ENCODE measurements at places on chromosomes 7 and 10.
A peak's percentile ranks its signal among the peaks of the same experiment; 100 is the strongest.

DNA sequence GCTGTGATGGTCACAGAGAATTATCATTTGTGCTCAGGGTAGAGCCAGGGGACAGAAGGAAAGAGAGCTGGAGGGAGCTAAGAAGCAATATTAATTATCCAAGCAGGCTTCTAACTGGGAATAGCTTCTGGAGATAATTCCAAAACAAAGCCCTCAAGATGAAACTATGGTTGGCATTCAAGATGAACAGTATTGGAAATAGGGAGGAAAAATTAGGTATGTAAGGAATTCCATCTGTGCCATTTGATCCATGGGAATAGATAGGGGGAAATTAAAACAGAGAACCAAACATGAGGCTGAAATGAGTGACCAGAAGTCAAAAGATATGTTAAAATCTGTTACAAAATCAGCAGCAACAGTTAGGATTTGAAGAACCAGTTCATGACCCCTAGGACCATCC lies 75.3 kb downstream of the NDUFB2 start:
- no peak for DNase-seq

- no peak for DNase-seq
Measured at GRCh38 chr10:89074120-89074519, 83.5 kb downstream of the FAS start.

- no peak for DNase-seq
Measured at GRCh38 chr10:122974543-122975064, 5.6 kb upstream of the PSTK start.

DNA sequence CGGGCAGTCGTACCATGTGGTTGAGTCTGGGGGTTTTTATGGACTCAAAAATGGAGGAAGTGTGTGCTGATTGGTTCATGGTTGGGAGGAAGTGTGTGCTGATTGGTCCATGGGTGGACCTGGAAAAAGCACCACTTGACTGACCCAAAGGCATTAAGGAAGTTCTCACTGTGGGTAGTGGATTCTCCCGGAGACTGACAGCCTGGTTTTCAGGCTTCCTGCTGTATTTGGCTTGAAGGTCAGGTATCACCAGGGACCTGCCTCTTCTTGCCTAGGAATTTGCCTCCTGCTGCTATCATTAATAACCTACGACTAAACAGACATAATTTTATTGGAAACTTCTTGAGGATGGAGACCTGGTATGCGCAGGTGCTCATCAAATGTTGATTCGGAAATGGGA lies 268.8 kb upstream of the LRGUK start:
- no peak for DNase-seq

DNA sequence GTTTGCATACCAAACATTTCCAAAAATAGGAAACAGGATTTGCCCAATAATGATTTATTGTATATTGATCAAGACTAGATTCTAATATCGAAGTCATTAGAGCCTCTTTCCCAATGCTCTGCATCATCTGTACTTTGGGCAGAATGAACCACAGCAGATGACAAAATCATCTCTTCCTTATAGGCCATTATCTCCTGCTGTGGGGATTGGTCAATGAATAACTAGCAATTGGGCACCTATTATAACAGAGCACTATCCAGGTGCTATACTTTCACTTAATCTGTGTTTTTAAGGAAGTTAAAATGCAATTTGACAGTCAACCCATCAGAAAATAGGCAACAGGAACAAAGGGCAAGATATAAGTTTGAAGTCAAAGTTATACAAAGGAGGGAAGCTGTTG lies 290.3 kb downstream of the AHR start:
- DNase-seq = no peak

- no peak for DNase-seq
Measured at GRCh38 chr10:119112056-119112455, 8.1 kb downstream of the DENND10 start.

DNA sequence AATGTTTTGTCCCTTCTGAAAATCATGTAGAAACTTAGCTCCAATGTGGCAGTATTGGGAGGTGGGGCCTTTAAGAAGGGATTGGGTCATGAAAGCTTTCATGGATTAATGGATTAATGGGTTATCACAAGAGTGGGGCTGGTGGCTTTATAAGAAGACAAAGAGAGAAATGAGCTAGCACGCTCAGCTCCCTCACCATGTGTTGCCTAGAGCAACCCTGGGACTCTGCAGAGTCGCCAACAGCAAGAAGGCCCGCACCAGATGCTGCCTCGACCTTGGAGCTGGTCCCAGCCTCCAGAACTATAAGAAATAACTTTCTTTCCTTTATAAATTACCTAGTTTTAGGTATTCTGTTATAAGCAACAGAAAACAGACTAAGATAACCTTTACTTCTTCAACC lies 74.9 kb upstream of the HECW1 start:
- DNase-seq = no peak

GRCh38 chr7:146736446-146737190 lies 620.0 kb downstream of the CNTNAP2 start:
- no peak for DNase-seq

DNA sequence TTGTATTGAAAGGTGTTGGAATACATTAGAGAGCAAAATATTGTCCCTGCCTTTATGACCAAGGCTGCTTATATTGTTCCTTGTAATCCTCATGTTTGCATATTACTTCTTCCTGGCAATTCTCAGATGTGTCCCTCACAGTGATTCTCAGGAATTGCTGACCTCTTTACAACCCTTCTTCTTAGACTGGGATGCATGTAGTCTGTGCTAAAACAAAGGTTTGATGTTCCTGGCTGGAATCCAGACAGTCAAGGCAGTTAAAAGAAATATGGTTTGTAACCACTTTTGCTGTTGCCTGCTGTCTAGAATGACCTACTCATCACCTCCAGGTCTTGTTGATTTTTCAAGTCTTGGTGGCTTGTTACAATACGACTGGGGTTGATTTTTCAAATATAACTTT lies 367.6 kb downstream of the HGF start:
- no peak for DNase-seq

DNA sequence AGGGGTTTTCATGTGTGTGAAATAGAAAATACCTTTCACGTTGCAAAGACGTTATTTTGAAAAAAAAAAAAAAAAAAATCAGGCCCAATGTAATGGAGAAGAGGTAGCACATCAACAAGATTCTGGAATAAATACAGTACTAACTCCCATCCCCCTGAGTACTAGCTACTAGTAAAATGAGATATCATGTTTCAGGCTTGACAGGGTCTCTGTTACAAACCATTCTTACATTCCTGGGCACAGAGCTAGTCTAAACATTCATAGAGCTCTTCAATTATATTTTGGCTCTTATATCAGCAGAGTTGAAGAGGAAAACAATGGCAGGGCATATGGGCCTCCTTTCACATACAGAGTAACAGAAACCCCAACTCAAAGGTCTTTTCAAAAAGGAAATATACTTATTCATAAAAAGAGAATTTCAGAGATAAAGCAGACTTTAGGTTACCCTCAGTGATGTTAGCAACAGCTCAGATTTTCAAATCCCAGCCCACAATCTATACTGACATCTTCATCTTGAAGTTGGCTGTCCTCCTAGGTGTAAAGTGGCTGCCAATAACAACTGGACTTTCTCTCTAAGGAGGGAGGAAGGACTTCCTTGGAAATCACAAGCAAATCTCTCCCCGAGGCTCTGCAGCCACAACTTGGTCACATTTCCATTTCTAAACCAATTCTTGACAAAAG lies 18.6 kb downstream of the C7orf33 start:
- no peak for DNase-seq

DNA sequence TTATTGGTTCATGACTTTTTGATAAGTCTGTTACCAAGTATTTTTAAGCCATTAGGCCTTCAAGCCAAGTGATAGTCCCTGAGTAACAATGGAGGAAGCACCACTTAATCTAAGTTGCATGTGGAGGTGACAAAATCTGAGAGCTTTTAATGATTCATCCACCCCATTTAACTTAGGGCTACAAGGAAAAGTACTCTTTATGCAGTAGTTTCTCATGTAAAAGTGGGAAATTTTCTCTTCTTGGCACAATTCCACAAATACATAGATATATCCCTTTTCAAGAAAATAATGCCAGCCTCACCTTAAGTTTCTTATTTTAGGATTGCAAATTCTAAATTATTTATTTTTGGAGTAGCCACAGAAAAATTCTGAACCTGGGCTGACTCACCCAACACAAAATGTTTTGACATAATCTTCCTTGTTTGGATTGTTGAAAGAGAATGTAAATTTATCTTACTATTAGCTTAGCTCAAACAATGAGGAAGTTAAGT lies 85.7 kb downstream of the SUGCT start:
- no peak for DNase-seq

- DNase-seq = no peak
Measured at GRCh38 chr10:126455766-126456405, 67.6 kb upstream of the ADAM12 start.

- no peak for DNase-seq
Measured at GRCh38 chr10:114311023-114311422, 72.0 kb downstream of the VWA2 start.

DNA sequence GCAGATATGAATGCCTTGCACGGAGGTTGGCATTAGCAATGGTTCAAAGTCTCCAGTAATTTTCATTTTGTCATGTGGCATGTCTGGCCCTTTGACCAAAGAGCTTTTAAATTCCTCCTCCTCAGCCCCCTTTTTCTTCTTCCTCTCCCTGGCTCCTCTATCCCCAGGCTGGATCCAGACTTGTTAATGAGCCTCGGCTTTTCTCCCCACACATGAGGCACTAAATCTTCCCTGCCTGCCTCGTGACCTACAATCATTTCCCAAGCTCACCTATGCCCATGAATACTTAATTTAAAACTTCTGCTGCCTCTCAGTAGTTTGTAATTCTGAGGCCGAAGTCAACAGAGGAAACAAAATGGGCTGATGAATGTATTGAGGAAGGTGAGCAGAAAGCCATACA lies 23.3 kb upstream of the LRRC4 start:
- no peak for DNase-seq

- DNase-seq = no peak
Measured at GRCh38 chr10:59578741-59579140, 130.9 kb downstream of the SLC16A9 start.

- no peak for DNase-seq
Measured at GRCh38 chr10:125084614-125085257, 75.6 kb downstream of the CTBP2 start.

DNA sequence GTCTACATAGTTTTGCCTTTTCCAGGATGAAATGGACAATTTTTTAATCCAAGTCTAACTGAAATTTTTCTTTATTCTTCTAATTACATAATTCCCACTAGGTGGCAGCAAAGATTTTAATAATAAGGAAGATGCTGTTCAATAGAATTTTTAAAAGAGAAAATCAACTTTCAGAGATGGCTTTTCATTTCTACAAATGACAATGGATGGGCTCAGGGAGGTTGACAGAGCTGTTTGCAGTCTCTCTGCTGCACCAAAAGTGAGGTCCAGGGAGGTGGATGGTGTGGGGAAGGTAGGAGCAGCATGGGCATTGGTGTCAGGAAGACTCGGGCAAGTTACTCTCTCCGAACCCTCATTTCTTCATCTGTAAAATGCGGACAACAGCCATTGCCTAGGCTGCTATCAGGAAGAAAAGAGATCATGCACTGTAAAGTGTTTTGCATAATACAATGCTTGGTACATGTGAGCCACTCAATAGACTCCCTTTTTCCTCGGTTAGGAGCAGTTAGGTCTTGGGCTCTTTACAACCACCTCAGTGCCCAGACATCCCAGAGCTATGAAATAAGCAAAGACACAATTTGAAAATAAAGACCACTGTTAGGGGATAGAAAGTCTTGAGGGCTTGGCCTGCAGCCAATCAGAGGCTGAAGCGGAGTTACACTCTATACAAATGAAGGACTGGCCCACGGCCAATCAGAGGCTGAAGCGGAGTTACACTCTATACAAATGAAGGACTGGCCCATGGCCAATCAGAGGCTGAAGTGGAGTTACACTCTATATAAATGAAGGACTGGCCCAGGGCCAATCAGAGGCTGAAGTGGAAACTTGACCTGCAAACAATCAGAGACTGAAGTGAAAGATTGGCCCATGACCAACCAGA lies 107.1 kb downstream of the ABLIM1 start:
- DNase-seq = peak; percentile 42

DNA sequence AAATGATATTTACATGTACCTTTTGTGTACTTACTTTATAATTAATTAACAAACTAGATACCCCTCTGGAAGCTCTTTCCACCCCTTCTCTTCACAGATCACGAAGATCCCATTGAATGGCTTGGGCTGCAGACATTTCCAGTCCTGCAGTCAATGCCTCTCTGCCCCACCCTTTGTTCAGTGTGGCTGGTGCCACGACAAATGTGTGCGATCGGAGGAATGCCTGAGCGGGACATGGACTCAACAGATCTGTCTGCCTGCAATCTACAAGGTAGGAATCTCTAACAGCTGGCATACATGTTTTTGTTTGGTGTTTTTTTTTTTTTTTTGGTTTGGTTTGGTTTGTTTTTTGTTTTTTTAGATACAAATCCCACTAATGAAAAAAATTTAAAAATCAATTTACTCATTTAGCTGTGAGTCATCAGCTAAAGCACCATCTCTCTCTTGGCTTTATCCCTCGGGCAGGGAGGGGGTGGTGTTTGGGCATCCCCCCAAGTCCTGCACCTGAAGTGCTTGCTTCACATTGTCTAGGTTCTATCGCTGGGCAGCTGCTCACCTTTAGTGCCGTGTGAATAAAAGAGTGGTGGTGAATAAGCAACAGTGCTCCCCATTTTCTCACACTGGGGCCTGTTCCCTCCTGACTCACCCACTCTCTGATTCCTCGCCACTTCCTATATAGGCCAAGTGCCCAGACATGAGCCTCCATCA lies 68.9 kb downstream of the MET start:
- no peak for DNase-seq

DNA sequence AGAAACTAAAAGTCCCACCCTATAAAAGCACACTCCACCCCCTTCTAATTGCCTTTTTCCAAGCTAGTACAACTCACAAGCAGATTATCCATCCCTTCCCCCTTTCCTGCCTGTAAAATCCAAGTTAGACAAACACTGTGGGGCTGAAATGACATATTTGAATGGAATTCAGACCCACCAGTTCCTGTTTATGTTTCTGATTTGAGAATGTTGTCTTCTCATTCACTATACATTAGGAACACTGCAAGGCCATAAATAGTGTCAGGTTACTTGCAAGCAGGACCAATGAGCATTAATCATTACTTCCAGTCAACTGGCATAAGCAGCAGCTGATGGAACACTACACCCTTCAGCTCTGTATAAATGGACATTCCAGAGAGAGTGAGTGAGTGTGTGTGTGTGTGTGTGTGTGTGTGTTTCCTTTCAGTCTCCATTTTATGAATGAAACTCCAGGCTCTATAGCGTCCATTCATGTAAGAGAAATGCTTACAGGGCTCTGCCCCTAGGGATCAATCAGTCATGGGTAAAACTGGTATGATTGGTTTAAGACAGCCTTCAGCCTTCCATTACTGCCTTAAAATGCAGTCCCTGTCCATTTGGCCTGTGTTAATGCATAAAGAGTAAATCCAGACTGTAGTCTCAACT lies 69.3 kb downstream of the ETV1 start:
- DNase-seq = peak; percentile 80

Data from NCI-H2227 treated with DMSO at 0.1 percent for 48 hours (cell line).